ENCODE measurements at places on chromosomes 1 and 21.
A peak's percentile ranks its signal among the peaks of the same experiment; 100 is the strongest.

- DNase-seq: no peak
Measured at GRCh38 chr1:203572134-203572625, 54.5 kb upstream of the ATP2B4 start.

DNA sequence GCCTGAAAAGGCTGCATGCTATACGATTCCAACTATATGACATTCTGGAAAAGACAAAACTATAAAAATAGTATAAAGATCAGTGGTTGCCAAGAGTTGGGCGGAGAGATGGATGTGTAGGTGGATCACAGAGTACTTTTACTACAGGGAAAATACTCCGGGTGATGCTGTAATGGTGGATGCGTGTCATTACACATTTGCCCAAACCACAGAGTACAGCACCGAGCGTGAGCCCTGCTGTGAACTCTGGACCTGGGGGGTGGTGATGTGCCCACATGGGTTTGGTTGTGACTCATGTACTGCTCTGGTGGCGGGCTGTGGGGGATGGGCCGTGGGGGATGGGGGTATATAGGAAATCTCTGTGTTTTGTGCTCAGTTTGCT lies 162.7 kb upstream of the COL6A1 start:
- DNase-seq: no peak

DNA sequence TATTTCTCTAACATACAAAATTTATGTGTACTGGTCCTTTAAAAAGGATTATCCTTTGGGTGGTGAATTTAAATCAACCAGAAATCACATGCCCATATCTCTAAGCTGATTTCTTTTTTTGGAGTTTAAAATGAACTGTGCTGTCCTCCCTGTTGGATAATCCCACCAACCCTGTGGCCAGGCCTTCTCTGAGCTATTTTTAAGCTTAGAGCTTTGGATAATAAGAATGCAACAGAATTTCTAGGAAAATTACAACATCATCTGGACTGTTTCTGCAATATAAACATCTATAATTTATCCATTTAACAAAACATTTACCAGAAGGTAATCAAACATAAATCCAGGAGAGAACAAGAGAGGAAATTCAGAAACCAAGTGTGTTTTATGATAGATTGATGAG lies 88.3 kb downstream of the LRRC40 start:
- no peak for DNase-seq

DNA sequence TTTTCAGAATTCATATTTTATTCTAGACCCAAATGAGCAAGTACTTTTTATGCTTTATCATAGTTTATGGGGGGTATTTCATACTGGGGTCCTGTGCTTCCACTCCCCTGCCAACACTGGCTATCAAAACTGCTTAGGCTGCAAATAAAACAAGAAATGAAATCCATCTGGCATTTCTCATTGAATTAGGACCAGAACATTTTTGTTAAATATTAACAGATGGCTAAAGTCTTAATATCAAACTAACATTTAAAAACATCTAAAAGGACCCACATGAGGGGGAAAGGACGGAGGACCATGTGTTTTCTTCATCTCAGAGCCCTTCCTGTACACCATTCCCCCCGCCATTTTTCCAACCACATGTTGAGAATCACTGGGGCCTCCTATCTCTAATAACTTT lies 167.5 kb upstream of the C1orf105 start:
- DNase-seq: no peak

GRCh38 chr1:183632114-183632513 lies 3.5 kb downstream of the ARPC5 start:
- no peak for DNase-seq

DNA sequence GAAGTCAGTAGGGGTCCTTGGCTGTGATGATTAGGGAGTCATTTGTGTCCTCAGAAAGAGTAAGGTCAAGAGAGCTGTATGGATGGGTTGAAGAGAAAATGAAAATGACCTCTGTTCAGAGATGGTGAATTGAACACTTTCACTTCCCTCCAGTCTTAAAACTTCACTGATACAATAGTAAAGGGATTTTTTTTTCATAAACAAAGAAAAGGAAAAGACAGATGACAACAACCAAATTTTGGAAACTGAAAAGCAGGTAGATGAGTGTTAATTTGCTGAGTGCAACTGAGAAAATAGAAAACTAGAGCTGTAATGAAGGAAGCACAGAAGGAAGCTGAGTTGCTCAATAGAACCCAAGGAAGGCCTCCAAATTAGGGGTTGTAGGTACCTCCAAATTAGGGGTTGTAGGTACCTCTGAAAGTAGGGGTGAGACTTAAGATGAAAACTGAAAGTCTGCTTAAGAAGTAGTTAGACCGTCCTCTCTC lies 14.8 kb upstream of the S1PR1 start:
- no peak for DNase-seq

- no peak for DNase-seq
Measured at GRCh38 chr1:58622571-58622970, 45.5 kb upstream of the TACSTD2 start.

DNA sequence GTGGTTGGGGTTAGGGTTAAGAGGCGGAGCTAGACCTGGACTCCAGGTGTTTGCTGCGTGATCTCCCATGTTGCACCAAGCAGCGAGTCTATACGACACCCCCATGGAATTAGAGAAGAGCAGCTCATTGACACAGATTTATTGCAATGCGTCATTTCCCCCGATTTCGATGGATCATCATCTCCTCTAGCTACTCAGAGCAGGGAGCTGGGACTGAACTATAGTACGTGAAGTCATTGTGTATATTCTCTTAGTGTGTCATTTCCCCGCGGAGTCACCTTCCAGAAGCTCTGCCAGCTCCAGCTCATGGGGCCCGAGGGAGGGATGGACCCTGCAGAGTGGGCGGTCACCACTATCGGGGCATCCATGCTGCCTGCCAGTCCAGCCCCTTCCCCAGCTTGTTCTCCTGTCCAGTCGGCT lies 7.5 kb upstream of the C2CD2 start:
- DNase-seq: no peak

DNA sequence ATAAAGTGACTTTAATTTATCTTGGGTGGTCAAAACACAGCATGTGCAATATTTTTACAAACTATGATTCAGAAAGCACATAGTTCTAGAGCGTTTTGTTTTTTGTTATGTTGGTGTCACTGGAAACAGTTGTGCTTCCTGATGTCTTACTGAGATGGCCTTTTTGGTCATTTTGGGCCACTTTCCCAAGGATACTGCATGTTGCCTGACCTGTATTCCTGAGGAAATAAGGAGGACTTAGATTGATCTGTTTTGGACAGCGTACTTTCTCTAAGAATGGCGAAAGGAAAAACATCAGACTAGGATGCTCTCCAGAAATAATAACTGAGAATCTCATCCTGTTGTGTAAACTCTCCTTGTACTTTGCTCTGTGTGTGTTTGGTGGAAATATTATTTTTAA lies 451.2 kb downstream of the USP25 start:
- DNase-seq: peak; percentile 18

- no peak for DNase-seq
Measured at GRCh38 chr1:28577052-28577678, 14.9 kb upstream of the RAB42 start.

- no peak for DNase-seq
Measured at GRCh38 chr1:230273141-230273710, 152.9 kb downstream of the PGBD5 start.

DNA sequence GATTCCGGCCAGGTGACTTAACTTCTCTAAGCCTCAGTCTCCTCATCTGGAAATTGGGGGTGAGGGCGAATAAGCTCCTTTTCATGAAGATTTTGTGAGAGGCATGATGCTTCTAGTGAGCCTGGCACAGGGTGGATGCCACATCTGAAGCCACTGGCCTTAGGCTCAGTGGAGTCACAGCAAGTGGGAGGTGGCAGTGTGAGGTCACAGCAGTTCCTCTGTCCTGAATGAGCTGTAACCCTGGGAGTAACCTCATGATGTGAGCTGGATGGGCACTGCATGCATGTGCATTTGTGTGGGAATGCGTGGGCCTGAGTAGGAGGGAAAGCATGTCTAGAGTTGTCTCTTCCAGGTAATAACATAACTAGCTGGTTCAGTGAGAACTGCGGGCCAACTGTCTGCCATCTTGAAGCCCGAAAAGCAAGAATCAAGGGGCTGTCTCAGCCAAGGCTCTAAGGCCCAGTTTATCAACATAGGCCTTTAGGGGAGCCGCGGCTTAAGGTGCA lies 27.0 kb upstream of the HTR1D start:
- no peak for DNase-seq

DNA sequence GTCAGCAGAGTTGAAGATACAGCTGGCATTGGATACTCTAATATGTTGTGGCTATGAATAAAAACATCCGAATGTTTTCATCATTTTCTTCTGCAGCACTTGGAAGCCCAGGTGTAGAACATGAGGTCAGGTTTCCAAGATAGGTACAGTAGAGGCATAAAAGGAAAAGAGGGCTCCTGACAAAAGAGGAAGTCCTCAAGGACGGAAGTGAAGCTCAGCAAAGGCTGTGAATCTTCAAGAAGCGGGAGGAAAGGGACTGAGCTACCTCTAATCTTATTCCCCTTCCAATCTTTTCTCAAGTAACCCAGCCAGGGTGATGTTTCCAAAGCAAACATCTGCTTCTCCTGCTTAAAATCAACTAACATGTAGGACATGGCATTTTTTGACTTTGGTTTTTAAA lies 4.4 kb upstream of the PIK3C2B start:
- DNase-seq: no peak

DNA sequence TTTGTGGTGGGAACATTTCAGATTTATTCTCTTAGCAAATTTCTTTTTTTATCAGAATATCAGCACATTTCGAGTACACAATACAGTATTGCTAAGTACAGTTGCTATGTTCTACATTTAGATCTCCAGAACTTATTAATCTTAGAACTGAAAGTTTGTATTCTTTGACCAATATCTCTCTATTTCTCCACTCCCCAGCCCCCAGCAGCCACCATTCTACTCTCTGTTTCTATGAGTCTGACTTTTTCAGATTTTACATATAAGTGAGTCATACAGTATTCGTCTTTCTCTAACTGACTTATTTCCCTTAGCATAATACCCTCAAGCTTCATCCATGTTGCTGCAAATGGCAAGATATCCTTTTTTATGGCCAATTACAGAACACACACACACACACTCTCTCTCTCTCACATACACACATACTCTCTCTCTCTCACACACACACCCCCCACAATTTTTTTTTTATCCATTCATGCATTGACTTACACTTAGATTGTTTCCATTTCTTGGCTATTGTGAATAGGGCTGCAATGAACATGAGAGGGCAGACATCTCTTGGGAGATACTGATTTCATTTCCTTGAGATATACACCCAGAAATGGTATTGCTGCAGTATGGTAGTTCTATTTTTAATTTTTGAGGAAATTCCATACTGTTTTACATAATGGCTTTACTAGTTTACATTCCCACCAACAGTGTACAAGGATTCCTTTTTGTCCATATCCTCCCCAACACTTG lies 15.7 kb downstream of the RPTN start:
- DNase-seq: no peak

GRCh38 chr1:50976111-50976889 lies 6.3 kb downstream of the CDKN2C start:
- no peak for DNase-seq

DNA sequence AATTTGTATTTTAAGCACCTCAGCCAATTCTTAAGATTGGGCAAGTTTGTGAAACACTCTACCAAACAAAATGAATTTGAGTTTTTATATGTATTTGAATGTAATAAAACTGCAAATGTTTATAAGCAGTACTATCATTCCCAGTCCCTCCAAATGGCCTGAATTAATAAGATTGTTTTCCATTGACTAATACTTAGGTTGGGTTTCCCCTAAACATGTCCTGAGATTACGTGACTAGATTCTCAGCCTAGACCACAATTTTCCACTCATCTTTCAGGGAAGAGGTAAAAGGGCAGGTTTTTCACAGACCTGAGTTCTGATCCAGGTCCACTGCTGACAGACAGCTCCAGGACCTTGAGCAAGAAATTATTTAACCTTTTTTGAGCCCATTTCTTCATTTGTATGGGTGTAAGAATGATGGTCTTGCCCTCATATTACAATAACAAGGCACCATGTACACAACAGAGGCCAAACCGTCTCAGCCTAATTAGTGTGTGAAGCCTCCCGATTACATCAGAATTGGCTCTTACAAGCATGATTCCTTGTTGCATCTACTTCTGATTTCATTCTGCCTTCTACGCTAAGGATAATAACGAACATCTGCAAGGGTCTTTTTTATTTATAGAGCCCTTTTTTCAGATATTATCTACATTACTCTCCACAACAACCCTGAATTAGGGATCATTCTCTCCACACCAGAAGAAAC lies 51.2 kb downstream of the BEND5 start:
- DNase-seq: no peak

DNA sequence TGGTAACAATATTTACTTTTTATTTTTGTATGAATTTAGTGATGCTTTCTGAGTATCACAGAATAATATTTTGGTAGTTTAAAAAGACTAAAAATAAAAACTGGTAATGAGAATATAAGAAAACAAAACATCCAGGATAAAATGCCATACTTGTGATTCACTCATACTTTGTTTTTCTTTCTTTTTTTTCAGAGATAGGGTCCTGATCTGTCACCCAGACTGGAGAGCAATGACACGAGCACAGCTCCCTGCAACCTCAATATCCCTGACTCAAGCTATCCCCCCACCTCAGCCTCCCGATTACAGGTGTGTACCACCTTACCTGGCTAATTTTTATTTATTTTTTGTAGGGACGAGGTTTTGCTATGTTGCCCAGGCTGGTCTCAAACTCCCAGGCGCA lies 64.2 kb upstream of the ADAM30 start:
- no peak for DNase-seq

GRCh38 chr1:64161357-64161941 lies 42.0 kb upstream of the UBE2U start:
- DNase-seq: peak; percentile 22

- DNase-seq: no peak
Measured at GRCh38 chr1:108512239-108513043, 47.5 kb upstream of the EEIG2 start.

DNA sequence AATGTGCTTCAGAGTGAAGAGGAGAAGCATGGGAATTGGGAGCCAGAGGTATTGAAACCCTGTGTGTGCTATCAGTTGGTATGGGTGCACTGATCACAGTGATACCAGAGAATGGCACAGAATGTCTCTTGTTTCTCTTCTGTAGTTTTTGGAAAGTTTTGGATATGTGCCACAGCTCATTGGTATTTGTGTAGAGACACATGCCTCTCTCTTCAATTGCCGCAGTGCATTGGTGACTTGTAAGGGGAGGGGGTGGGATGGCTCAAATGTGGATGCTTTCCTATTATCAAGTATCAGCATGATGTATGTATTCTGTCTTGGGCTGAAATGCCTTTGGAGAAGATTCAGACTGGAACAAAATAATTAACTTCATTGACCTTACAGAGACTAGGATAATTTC lies 101.0 kb downstream of the HMCN1 start:
- no peak for DNase-seq
